ENCODE measurements at places on chromosomes 2 and 18.
A peak's percentile ranks its signal among the peaks of the same experiment; 100 is the strongest.

- DNase-seq, result no peak
These were observed 86.6 kb downstream of the ACOXL start for GRCh38 chr2:110818767-110819481.

- no peak for DNase-seq
These were observed 207.9 kb downstream of the GLI2 start for GRCh38 chr2:120943403-120944034.

DNA sequence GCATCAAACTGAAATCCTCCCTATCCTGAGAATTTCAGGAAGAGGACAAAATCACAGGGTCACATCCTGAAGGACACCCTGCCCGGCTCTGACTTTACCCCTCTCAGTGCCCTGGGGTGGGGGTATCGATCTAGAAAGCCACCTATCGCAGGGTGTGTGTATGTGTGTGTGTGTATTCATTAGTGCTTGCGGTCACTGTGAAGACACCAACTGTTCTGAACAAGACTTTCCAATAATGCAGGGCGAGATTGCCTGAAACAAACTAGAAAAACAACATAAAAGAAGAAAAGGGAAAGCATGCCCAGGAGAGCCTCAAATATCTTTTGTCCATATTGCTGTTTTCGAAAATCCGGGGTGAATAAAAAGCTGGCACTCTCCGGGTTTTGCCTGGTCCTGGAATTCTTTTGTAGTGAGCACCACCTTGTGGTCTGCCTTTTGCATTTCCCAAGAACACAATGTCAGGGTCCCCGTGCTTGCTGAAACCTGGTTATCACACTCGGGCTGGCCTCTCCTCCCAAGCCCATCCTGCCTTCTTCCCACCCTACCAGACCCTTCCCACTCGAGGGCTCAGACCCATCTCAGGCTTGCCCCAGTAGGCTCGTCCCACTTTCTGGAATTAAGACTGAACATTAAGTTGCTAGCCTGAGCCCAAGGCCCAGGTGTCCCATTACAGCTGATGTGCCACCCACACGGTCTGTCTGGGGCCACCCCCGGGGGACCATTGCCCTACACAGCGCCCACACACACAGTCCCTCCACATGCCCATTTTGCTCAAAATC, 25.0 kb upstream of the COPS8 start:
- peak; percentile 33 for DNase-seq

- DNase-seq, result no peak
These were observed 63.7 kb upstream of the HPCAL1 start for GRCh38 chr2:10238991-10239485.

GRCh38 chr2:33212151-33212550, 264.3 kb upstream of the RASGRP3 start:
- DNase-seq, result no peak

GRCh38 chr2:143758629-143759330, 629.6 kb downstream of the ARHGAP15 start:
- DNase-seq, result no peak

GRCh38 chr2:144645083-144645778, 125.3 kb upstream of the ZEB2 start:
- DNase-seq, result no peak

DNA sequence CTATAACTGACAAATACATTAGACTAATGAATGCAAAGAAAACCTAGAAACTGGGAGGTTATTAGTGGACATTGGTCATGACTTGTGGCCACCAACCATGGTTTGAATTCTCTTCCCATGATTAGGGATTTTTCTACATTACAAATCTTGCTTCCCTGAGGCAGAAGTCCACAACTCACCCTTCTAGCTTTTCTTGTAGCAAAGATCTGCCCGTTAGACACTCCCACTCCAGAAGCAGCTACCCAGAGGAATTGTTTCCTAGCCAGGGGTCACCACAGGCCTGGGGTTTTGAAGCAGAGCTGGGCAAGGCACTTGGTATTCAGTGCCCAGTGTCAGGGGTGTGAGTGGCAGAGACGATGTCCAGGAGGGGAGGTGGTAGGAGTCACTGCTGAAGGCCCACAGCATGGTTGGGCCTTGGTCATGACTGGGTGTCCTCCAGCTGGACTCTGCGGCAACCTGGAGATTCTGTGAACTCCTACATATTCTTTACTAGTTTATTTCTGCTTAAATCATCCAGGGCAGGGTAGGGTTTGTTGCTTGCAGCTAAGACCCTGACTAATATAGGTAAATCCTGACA, 54.9 kb downstream of the ACTR2 start:
- no peak for DNase-seq

DNA sequence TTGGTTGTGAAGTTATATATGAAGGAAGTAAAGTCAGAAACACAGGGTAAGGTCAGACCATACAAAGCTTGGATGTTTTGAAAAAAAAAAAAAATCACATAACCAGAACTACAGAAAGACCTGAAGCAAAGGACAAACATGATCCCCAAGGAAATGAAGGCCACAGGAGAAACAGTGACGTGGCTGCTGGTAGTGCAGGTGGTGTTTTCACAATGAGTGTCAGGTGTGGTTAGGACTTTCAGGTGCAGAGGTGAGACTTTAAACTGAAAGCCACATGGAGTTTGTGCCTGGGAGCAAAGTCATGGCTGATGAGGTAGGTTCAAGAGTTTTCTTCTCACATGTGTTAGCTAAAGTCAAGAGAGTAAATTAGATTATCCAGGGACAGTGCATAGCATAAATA, 270.7 kb downstream of the PIEZO2 start:
- no peak for DNase-seq

DNA sequence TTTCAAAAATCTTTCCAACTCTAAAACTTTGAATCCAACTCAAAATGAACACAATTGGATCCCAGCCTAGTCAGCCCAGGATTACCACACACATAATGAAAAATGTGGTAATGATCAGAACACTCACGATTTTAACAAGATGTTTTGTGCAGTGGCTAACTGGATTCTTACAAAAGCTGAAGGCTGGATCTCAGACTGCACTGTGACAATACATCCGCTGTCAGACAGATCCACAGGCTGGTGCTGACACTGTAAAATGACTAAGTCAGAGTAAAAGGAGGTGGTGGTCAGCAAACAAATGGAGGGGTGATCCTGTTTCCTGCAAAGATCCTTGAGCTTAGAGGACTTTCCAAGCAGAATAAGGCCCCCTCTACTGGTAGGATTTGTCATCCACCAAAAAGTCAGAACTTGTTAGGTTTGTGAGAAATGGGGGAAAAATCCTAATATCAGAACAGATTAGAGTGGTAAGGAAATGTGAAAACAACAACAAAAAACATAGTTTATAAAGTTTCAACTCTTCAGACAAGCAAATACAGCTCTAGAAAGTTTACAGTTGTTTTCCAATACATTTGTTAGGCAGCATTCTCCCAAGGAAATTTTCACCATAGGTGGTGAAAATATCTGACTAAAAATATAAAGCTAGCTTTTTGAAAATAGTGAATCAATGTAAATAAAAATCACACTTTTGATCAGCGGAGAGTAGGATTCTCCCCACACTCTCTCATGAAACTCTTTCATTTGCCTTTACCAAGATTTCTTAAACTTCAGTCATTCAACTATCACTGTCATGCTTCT, 211.9 kb downstream of the AGPS start:
- DNase-seq, result no peak

GRCh38 chr2:14749884-14750283, 117.4 kb downstream of the LRATD1 start:
- DNase-seq, result no peak

GRCh38 chr2:69489793-69490192, 52.6 kb upstream of the NFU1 start:
- no peak for DNase-seq

- no peak for DNase-seq
These were observed 167.5 kb downstream of the ALK start for GRCh38 chr2:29753671-29754444.

DNA sequence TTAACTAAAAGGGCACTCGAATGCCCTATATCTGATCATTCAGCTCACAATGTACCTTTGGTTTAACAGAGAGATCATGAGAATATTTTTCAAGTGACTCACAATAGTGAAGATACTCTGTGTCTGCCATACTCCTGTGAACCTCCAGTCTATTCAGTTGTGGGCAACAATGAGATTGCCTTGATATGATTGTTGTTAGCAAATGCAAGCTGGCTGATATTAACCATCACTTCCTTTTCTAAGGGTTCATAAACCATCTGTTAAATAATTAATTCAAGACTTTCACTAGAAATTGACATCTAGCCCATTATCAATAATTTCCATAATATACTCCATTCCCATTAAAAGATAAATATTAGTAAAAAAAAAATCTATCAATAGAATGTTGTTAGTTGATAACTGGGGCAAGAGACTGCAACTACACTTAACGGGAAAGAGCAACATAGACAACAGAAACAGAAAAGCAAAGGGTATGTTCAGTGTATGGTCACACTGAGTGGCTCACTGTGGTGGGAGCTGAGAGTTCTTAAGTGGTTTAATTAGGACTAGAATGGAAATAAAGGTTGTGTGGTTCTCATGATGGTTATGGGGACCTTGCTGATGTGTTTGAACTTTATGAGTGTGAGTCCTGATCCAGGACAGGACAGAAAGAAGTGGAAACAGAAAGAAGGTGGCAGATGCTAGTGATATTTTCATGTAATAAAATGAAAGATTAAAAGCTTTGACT, 11.9 kb downstream of the IL18RAP start:
- no peak for DNase-seq

- no peak for DNase-seq
These were observed 149.4 kb upstream of the SLC1A4 start for GRCh38 chr2:64839844-64840243.

GRCh38 chr2:126642031-126642430, 13.9 kb upstream of the GYPC start:
- no peak for DNase-seq

DNA sequence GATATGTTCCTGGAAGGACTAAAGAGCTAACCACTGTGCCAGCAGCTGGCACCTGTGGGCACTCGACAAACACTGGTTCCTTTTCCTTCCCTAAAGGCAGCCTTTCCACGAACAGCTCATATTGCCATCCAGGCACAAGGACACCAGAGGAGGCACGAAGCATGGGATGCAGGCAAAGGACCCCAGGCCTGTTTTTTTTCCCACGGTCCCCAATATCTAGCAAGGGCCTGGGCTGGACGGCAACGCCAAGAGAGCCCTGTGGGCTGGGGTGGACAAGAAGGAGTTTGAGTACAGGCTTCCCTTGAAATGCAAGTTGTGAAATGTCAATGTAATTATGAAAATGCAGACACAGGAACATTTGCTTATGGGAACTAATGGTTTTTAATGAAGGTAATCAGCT, 135.9 kb downstream of the CYP26B1 start:
- DNase-seq, result no peak

GRCh38 chr2:101442042-101442666, 32.8 kb downstream of the RFX8 start:
- DNase-seq, result no peak

GRCh38 chr2:8252997-8253694, 428.7 kb upstream of the ID2 start:
- no peak for DNase-seq

DNA sequence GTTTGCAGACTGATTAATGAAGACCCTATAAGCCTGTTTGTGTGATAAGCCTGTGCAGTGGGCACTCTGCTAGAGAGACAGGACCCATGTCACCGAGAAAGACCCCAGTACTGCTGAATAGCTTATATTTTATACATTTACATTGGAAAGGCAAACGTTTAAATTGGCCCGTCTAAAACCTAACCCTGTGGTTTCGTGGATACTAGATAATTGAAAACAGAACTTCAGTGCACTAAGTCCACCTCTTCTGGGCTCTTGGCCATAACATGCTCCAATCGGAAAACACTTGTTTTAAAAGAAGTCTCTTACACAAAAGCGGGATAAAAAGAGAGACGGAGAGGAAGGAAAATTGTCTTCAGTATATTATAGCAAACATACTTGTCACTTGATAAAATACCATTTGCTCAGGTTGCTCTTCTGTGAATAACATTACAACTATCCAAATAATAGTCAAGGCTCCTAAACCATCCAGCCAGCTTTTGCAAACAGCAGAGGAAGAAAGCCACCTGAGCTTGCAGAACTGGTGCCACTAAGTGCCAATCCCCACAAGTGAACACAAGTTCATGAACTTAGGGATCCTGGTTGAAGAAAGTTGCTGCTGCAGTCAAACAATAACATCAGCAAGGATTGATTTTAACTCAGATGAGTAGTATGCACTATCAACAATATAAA, 218.4 kb upstream of the FN1 start:
- no peak for DNase-seq

DNA sequence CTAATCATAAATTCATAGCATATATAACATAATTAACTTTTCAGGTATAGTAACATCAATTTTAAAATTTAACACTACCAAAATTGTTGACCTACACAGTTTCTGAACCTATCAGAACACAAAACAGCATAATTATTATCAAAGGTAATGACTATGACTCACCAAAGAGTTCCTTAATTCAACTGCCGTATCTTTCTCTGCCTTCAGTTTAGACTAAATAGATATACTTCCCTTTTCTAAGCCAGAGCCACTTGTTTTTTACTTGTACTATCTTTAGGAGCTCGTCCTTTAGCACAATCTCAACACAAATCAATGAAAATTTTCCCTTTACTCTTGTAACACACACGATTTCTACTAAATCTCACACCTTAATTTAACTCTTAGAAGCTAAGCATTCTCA, 54.4 kb downstream of the CCDC88A start:
- DNase-seq, result no peak

DNA sequence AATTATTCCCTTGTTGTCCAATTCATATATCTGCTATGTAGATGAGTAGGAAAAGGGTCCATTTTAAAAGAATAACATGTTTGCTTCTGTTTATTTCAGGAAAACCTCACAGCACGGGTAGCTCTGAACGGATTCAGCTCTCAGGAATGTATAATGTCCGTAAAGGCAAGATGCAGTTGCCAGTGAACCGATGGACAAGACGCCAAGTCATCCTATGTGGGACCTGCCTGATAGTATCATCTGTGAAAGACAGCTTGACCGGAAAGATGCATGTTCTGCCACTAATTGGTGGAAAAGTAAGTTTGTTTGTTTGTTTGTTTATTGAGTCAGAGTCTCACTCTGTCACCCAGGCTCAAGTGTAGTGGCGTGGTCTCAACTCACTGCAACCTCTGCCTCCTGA, 114.6 kb downstream of the PHLPP1 start:
- no peak for DNase-seq
